ENCODE measurements at places on chromosomes 1 and 21. TPM values are rescaled to one million over a fixed set of nuclear protein-coding genes. Genes with fewer than 3 reads are reported as not detected.

Gene MYCL
- total RNA-seq: 0.88 TPM

Gene ZNF593OS
- total RNA-seq: not detected

Gene ZNF695
- total RNA-seq: 1.2 TPM

Gene GPR3
- under 0.01 TPM for total RNA-seq

Gene NUP210L
- total RNA-seq: under 0.01 TPM

Gene HJV
- total RNA-seq: not detected

Gene S100A7
- total RNA-seq: not detected

Gene TBX19
- 1.1 TPM for total RNA-seq

Gene SYPL2
- total RNA-seq: 1.8 TPM

DNA sequence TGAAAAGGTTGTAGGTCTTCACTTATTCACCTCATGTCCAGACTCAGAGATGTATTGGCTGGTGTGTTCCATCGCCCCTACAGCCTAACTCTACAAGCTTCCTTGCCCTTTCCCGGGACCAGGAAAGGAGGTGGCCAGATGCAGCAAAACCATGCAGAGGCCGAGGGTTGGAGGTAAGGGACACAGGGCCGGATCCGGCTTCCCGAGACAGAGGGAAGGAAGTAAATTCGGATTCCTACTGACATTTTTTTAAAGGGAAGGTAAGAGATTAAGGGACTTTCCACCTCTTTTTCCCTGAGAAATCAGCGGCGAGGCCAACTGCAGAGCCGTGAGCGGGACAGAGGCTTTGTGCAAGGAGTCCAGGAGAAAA lies 12.7 kb downstream of the EPHA10 start:
- DNase-seq: no peak

DNA sequence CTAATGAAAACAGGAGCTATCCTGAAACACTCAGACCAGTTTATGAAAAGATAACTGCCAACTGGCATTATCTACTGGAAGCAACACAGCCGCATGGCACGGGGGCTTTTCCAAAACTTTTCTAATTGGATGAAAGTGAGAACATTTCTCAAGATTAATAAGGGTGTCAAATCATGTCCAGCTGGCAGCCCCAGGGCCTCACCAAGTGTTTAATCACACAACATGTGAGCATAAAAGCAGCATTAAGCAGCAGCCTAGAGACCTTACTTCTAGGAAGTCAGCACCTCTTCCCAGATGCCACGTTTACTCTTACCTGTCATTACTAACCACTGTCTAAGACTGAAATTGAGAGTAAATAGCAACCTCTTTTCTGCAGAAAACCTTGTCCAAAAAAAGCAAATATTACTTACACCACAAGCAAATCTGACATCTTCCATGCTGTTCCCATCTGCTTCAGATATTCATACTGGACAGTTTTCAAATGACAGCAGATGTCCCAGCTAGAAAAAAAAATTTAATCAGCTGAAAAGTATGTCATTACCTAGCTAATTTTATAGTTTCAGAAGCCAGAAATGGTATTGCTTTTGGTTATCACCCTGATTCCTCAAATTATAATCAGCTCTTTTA lies 341.5 kb upstream of the ZP4 start:
- no peak for DNase-seq

GRCh38 chr1:53066488-53066887 lies 4.5 kb downstream of the PODN start:
- peak; percentile 10 for DNase-seq

DNA sequence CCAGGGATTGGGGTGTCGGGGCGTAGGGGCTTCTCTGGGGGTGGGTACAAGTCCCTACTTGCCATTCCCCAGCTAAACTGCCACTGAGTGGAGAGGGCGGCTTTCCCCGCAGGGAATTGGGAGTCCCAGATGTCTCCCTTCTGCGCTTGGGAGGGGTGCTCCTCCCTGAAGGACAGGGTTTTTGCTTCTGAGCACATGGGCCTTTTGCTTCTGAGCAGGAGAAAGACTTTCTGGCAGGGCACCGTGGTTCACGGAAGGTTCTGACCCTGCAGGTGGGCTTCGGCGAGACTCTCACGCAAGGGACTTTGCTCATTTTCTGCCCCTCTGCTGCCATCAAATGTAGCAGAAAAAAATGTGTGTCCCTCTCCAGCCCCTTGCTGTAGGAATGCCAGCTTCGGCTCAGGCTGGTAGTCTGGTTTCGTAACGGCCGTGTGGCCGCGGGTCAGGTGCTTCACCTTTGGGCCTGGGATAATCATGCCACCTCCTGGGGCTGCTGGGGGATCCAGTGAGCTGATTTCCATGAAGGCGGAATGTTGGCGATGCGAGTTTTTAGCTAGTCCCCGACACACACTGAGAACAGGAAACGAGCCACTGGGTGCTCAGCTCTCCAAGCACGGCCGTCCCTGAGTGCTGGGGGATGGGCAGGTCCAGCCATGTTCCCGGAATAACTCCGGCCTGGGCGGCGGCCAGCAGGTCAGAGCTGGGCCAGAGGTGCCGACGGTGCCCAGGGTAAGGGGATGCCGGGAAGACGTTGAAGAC lies 364.0 kb downstream of the CAMTA1 start:
- peak; percentile 83 for DNase-seq

GRCh38 chr1:174872615-174873058 lies 127.1 kb upstream of the CACYBP start:
- no peak for DNase-seq

DNA sequence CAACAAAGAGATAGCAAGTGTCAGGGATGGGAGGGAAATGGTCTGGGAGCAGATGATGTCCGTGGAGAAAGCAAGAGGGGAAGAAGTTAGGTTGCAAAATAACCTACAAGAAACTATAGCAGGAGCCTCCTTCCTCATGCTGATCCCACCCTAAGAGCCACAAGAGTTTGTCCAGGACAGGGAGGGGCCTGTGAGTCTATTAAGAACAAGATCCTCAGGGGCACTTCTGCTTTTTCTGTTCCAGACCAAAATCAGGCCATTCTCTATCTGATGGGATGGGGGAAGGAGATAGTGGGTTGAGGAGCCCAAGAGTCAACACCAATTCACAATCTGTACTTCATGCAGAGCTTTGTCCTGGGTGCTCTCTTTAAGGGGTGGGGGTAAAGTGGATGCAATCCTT lies 7.7 kb upstream of the ATP1A4 start:
- no peak for DNase-seq

GRCh38 chr1:241411056-241411775 lies 54.2 kb upstream of the RGS7 start:
- DNase-seq: no peak

- DNase-seq: no peak
These were observed 68.2 kb downstream of the IGSF21 start for GRCh38 chr1:18175530-18176377.

DNA sequence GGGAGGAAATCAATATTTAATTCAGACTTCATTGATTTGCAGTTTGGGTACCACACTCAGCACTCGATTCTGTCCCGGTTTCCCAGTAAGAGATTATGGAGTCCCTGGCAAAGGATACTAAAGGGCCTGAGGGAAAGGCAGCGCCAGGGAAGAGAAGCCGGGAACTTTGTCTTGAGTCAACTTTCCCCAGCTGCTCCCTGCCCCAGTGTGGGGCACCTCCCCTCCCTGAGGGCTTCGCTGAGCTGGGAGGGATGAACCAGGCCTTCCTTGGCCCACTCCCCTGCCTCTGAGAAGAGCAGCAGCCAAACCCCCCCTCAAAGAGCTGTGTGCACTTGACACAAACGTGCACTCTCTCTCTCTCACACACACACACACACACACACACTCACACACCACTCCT lies 32.6 kb downstream of the OPTC start:
- DNase-seq: no peak

DNA sequence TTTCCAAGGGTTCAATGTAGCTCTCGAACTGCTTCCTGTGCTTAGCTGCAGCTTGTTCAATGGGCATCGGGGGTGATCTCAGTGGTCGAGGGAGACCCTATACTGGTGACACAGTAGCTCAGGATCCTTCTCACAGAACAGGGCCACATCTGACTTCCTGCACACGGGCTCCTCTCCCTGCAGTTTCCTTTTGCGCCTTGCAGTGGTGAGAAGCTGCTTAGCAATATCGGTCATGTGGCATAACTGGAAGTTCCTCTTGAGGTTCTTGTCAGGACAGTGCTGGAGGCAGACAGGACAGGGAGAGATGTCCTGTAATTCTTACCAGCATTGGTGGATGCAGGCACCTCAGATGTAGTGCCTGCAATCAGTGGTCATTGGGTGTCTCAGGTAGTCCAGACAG lies 140.5 kb upstream of the MAP1LC3C start:
- DNase-seq: no peak

DNA sequence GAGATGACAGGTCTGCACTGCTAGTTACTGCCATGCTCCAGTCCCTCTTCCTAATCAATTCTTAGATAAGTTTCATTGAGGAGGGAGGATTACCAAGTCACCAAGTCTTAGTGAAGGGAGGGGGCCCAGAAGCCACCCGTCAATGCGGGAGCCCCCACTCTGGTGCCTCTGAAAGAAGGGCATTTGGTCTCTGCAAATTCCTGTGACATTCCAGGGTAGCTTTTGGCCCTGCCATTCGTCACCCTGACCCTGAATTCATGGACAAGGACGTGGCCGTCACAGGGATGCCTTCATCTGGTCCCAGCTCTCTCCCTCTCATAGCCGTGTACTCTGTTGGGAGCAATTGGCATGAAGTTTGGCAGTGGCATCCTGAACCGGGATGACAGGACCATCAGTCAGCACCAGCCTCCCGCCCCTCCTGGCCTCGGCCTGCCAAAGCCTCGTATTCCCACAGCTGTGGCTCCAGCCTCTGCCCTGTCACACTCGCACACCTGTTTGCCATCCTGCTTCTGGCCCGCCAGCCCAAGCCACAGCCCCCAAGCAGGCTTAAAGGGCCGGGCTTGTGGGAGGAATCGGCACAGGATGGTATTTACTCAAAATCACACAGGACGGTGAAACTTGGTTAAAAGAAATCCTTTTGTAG lies 150.7 kb downstream of the CLIC6 start:
- no peak for DNase-seq

GRCh38 chr1:198620951-198621824 lies 17.7 kb upstream of the PTPRC start:
- no peak for DNase-seq

DNA sequence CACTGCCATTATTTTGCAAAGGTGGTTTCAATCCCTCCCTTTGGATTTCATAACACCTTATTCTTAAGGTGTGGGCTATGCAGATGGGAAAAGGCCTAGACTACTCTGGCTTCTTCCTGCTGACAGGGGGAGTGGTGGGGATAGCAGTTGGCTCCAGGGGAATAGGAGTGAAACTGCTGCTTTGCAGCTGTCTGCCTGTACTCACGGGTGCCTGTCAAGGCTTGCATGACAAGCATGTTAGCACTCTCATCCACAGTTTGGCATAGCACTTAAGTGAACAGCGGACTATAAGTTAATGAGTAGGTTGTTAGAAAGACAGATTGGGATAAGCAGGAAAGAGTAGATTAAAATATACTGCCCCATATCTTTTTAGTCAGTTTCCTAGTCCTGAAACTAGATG lies 287.5 kb upstream of the DAB1 start:
- DNase-seq: no peak

- DNase-seq: no peak
These were observed 1.4 kb downstream of the CXADR start for GRCh38 chr21:17514124-17514845.
